NCI-H187 treated with DMSO at 0.1 percent for 48 hours (cell line): ENCODE measurements at places on chromosomes 2 and 18.

DNA sequence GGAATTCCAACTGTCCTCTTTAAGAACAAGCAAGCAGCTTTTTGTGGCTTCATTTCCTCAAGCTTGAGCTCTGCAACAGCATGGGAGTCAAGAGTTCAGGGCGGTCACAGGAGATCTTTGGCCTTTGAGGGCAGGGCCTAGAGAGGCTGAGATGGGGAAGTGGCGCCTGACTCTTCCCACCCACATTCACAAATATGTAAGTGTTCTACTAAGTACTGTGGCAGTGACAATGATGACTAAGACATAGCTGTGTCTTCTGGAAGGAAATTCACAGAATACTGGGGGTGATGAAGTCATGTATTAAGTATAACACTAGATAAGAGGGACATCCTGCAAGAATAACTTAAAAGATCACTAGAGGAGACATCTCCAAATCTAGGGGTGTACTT lies 15.0 kb downstream of the RND3 start:
- no peak for DNase-seq

GRCh38 chr2:141331127-141331526 lies 799.7 kb downstream of the LRP1B start:
- no peak for DNase-seq

DNA sequence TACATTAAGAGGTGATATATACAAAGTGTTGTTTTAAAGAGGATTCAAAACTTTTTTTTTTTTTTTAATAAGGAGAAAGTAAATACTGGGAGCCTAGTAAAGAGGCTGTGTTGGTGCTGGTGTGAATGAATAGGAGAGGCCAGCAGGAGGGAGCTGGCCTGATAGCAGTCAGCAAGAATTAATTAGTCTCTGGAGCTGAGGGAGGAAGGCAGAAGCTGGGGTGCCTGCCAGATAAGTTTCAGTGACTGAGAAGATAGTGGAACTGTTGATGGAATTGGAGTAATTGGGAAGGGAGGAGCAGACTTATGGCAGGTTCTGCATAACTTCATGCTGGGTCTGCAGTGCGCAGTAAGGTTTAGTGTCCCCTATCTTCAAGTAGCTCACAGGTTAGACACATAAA lies 36.2 kb upstream of the SNORC start:
- no peak for DNase-seq

DNA sequence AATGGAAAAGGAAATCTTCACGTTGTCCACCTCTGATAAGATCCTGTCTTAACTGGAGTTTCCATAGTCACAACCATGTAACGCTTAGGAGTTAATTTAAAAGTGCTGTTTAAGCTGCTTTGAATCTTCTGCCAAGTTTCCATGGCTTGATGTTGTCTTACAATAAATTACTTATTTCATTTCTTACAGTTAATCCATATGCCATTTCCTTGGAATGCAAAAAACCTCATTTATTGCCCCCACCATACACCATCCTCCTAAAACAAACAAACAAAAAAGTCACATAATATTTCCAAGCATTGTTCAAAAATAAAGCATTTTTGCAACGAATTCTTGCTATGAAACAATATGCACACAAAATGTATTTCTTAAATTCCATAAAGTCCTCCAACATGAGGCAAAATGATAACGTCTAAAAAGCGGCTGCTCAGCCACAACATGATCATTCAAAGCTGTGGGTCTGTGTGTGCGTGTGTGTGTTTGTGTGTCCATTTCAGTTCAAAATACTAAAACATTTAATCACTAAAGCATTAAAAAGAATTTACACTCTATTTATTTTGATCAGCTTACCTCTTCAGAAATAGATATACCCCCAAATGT lies 46.8 kb upstream of the PXDN start:
- no peak for DNase-seq

DNA sequence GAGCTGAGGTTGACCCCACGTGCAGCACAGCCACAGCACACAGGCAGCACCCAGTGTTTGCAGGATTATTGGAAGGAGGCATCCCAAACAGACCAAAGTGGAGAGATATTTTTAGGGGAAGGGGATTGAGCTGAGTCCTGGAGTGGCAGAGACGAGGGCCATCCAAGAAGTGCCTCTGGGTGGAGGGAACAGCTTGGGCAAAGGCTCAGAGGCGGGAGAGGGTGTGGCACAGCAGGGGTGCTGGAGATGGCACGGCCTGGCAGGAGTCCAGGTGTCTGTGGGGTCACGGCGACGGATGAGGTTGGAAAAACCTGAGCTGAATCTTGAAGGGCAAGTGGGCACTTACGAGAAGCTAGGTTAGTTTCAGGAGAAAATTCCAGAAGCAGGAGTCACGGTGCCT lies 60.6 kb downstream of the INHBB start:
- no peak for DNase-seq

- DNase-seq, result no peak
Observed at GRCh38 chr2:99127981-99128380, 13.5 kb upstream of the C2orf15 start.

- DNase-seq, result no peak
Observed at GRCh38 chr2:216057688-216058193, 23.9 kb downstream of the PECR start.
